ENCODE measurements at places on chromosomes 12 and 14.

- DNase-seq, result no peak
Observed at GRCh38 chr12:130976171-130976720, 22.5 kb downstream of the ADGRD1 start.

DNA sequence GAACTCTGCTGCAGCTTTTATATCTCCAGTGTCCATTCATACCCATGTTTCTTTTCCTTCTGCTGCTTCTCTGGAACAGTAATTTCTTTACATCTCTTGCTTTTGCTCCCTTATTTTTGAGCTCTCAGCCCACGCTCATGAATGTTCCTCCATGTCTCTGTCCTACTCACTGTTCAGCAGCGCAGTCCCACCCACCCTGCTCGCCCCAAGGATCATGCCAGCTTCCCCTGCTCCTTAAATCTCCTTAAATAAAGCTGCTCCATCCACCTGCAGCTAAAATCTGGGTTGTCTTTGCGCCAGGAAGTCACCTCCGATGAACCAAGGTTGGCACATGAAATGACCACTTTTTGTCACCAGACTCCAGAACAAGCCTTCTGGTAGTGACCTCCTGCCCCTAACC, 201.1 kb upstream of the RGS6 start:
- DNase-seq, result peak; percentile 62

DNA sequence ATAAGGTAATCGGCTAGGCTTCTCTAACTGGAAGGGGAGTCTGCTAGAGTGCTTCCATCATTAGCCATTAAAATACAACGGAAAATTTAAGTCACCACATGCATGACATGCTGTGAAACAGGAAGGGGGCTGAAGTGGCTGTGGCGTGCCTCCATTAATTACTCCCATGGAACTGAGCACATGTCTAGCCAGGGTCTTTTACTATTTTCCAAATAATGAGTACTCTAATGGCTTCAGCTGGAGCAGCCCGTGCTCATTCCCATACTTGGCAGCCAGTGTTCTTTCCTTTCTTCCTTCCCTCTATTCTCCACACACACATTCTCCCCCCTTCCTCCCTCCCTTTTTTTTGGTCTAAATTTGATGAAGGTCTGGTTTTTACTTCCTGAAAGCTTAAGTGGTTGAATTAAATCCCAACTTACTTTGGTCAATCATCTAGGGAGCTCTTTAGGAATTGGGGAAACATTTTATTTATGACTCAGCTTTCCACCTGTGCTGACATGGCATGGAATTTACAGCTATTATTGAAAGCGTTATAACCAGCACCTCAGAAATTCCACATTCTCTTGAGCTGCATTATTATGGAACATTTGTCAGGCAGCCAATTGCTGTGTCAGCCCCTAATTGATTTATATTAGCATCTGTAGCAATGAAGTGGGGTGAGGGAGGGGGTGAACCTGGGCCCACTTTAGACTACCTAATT, 72.3 kb downstream of the LRIG3 start:
- no peak for DNase-seq

- no peak for DNase-seq
Observed at GRCh38 chr12:107322063-107322462, 228.7 kb upstream of the CRY1 start.

GRCh38 chr14:43671716-43672485, 835.2 kb downstream of the FSCB start:
- DNase-seq, result no peak

GRCh38 chr12:24822121-24822899, 126.6 kb downstream of the BCAT1 start:
- DNase-seq, result no peak

DNA sequence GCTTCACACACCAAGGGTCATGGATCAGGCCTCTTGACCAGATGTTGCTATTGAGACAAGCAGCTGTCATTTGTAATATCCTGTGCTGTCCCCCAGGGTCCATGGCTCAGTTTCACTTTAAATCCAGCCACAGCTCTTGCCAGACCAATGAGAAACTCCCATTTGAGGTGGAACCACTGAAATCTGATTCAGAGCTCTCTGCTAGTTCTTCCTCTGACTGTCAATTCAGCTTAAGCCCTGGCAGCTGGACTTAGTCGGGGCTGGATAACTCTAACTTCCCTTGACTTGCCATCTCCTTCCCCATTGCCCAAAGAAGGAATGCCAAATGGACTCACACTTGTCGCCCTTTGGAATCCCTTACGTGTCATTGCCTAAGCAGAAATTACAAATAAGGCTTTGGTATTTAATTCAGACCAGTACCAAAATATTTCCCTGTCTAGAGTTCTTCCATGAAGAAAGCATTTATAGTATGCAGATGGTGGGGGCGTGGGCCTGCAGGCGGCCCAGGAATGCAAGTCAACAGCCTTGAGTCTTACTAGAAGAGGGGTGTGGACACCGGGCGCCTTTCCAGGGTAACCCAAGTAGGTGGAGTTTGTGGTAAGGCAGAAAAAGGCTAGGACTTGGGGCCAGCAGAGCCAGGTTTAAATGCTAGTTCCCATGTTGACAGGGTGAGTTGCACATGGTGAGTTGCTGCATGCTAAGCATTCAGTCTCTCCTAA, 96.9 kb upstream of the TMPO start:
- DNase-seq, result no peak

DNA sequence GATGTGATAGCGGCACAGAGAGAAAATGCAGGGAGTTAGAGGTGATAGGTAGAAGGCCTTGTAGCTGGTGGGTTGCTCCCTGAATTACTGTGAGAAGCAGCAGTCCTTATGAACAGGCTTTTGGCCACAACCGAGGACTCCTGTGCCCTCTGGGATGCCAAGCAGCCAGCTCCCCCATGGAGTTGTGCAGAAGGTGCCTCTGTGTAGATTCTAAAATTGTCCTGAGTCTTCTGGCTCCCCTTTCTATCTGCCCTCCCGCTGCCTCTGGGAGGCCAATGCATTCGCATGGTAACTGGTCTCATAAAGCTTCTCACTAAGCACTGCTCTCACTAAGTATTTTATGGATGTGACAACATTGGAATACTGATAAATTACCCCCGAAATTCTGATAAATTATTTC, 16.1 kb upstream of the SUSD6 start:
- no peak for DNase-seq

DNA sequence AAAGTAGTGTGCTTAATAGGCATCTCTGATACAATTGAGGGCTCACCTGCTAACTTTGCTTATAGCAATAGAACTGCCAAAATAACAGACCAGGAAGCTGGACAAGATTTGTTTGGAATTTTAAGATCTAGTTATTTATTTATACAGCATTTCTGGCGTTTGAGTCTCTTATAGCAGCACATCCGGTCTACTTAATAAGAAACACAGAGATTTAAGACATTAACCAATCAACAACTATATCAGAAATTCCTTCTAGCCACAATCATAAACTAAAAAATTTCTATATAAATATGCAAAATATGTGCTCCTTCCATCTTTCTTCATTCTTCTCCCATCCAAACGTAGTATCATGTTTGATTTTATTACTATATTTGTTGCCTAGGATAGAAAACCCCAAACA, 2.6 kb downstream of the RTN1 start:
- no peak for DNase-seq

DNA sequence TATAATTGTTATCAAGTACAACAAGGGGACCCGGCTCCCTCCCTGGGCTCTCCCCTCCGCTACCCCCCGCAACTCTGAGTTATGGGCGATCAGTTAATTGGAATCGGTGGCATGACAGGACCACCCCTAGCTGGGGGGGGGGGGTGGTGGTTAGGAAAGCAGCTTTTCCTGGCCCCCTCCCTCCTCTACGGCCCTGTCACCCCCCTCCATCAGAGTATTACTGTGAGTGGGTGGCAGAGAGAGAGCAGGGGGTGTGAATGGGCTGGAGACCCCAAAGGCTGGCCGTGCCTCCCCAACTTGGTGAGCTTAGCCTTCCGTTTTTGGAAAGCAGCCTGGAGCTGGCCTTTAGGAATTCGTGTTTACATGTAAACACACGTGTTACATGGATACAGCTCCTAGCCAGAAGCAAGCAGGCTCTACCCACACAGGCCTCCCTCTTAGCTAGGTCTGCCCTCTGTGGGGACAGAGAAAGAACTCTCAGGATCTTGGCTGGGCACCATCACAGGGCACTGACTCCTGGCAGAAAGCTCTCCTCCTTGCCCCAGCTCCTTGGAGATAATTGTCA, 1.1 kb upstream of the HOXC4 start:
- DNase-seq, result no peak

All from putamen (tissue), 1 donor.